ENCODE measurements at places on chromosomes 16 and 17. TPM values are rescaled to one million over a fixed set of nuclear protein-coding genes. Genes with fewer than 3 reads are reported as not detected.

DNA sequence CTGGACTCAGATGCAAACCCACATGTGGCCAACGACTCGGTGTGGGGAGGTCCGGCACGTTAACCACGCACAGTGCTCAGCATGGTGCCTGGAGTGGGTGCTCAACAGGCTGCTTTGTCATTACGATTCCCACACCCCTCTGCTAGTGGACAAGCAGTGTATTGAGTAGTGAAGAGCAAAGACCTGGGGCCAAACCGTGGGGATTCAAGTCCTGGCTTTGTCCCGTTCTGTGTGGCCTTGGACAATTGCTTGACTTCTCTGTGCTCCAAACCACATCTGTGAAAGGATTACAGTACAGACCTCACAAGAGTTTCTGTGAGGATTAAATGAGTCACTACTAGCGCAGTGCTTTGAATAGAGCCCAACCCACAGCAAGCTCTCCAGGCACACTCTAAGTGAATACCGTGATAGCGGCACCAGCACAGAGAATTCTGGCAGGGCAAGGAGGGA is 33.8 kb downstream of the TRPV2 start:
- no peak for DNase-seq

GRCh38 chr16:3589441-3589921 is 12.3 kb upstream of the NLRC3 start:
- no peak for DNase-seq

The ZSWIM7 gene
- total RNA-seq = 8.8 TPM

- DNase-seq = no peak
Measured at GRCh38 chr17:48567209-48567608, 10.9 kb downstream of the HOXB4 start.

GRCh38 chr16:31429796-31430195 is 1.6 kb upstream of the COX6A2 start:
- no peak for DNase-seq

DNA sequence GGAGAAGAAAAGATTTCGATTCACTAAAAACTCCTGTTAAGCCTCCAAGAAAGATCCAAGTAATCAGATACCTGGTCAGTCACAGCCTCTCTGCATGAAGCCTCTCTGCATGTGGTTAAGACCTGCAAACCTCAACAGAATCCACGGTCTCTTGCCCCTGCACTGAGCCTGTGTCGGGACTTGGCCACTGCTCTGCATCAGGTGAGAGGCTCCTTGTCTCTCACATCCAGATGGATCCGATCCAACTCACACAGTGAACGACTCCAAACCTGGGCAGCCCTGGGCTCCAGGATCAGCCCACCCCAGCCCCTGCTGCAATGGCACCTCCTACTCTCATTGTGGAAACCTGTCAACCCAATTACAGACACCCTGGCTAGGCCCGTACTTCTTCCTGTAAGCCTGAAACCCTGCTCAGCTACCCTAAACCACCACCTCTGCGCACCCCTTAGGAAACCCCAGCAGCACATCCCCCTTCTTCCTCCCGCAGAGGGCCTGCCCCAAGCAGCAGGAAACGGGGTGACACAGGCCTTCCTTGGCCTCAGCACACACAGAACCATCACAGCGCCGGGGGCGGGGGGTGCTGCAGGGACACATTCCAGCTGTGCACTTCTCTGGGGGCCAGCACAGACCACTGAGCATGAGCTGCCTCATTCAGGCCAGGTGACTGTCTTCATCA is 129.5 kb downstream of the ANKRD11 start:
- peak; percentile 85 for DNase-seq

GRCh38 chr16:72783716-72784318 is 264.1 kb downstream of the ZFHX3 start:
- DNase-seq = no peak

The PGP gene
- 20.9 TPM for total RNA-seq

GRCh38 chr17:74687886-74688285 is 24.8 kb downstream of the CD300LF start:
- no peak for DNase-seq

DNA sequence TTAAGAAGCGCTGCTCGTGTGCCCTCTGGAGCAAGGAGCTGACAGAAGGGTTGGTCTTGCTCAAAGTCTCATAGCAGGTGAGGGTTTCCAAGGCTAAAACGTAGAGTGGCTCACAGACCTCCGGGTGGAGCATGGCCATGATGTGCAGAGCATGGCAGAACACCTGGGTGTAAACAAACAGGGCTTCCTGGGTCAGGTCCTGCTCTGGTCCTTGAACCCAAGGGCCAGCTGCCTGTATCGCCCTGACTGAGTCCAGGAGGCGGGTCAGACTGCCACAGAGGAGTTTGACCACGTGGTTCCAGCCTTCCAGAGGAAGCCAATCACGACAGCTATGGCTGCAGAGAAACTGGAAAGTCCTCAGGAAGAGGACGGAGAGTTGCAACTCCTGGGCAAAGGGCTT is 7.1 kb downstream of the GEMIN4 start:
- no peak for DNase-seq

DNA sequence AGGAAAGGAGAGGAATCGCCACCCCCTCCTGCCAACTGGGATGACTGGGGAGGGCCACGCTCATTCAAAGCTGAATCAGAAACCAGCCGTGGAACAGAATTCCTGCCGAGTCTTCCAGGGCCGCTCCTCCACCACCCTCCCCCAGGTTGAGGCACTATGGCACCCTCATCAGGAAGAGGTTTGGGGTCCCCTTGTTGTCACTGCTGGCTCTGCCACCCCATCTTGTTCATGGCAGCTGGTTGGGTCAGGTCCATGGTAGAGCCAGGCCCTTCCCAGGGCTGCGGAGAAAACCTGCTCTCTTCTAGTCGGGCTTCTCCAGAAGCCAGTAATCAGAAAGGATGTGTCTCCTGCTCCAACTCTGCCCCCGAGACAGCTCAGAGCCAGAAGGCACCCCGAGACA is 41.8 kb downstream of the KCNJ12 start:
- no peak for DNase-seq

DNA sequence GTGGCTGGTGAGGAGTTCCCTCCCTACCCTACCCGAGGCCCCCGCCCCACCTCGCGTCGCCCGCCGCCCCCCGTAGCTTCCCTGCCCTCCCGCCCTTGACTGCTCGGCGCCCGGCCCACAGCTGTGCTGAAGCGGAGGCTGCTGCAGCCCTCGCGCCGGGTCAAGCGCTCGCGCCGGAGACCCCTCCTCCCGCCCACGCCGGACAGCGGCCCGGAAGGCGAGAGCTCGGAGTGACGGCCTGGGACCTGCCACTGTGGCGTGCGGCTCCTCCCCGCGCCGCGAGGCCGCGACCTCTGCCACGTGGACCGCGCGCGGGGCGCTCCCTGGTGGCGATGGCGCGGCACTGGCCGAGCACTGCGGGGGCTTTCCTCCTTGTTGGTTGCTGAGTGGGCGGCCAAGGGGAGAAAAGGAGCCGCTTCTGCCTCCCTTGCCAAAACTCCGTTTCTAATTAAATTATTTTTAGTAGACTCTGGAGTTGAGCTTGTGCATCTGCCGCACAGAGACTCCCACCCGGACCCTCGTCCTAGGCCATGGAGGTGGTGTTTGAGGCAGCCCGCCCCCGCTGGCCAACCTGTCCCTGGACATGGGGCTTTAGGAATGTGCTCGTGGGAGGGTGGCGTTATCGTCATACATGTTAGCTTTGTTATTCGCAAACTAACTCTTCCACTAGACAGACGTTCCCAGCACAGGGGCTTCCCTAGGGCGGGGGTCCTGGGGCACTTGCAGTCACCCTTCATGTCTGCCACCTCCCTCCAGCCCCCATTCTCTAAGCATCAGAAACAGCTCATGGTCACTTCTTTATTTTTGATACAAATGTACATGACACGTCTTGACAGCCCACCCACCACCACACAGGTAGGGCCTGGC is 4.4 kb downstream of the TP53I13 start:
- DNase-seq = peak; percentile 59

DNA sequence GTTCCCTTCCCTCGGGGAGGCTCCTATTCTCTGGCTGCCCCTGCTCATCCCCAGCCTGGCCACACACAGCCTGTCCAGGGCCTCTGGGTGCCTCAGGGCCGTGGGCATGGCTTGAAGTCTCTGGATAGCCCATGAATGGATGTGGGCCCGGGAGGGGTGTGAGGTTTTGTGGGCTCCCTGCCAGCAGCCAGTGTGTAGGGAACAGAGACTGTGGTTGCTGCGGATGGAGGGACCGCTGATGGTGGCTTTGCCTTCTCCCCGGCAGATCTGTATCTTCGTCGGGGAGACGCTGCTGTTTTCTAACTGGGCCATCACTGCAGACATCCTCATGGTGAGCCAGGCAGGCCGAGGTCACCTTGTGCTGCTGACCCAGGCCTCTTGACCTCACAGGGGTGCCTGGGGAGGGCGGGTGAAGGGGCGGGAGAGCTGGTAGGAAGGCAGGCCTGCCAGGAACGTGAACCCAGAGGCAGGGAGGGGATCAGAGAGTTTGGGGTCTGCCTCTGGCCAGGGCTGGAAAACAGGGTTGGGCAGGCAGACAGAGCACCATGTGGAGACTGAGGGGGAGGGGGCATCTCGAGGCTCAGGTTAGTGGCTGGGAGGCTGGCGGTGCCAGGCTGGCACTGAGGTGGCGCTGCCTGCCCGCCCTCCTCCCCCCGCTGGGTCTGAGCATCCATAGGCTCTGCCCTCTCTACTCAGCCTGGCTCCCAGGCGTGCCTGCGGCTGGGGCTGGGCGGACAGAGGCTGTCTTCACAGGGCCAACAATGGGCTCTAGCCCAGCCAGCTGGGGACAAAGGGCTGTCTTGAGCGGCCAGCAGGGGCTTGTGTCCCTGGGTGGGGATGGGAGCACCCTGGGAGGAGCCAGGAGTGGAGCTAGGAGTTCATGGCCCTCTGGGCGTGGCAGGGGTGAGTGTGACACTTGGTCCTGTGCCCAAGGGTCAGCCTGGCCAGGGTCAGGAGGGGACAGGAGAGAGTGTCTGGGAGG is 21.4 kb downstream of the MYBBP1A start:
- no peak for DNase-seq

GRCh38 chr17:72567774-72568173 is 447.0 kb downstream of the SOX9 start:
- DNase-seq = no peak

- DNase-seq = no peak
Measured at GRCh38 chr16:24700549-24701392, 28.7 kb upstream of the TNRC6A start.

GRCh38 chr16:49563666-49564065 is 190.1 kb downstream of the C16orf78 start:
- DNase-seq = no peak

The ABAT gene
- 8.7 TPM for total RNA-seq

DNA sequence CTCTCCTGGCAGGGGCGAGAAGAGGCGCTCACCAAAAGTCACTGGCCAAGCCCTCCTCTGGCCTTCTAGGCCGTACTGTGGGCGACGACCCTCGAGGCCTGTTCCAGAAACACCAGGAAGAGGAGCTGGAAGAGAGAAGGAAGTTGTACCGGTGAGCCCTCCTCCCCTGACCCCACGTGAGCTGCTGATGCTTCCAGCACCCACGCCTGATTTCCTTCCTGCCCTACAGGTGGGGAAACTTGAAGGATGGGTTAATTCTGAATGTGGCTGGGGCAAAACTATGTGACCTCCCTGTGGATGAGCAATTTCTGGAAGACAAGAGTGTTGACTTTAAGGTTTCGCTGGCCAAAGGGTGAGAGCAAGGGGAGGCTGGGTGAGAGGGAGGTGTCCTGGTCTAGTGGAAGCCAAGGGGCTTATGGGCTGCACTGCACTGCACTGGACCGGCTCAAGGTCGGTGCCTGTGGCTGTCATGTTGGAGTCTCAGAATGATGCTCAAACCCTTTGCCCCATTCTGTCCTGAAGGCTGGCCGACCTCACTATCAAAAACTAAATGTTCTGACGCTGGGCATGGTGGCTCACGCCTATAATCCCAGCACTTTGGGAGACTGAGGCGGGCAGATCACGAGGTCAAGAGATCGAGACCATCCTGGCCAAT is 6.2 kb downstream of the C17orf100 start:
- DNase-seq = no peak

The TLCD2 gene
- total RNA-seq = 0.25 TPM

DNA sequence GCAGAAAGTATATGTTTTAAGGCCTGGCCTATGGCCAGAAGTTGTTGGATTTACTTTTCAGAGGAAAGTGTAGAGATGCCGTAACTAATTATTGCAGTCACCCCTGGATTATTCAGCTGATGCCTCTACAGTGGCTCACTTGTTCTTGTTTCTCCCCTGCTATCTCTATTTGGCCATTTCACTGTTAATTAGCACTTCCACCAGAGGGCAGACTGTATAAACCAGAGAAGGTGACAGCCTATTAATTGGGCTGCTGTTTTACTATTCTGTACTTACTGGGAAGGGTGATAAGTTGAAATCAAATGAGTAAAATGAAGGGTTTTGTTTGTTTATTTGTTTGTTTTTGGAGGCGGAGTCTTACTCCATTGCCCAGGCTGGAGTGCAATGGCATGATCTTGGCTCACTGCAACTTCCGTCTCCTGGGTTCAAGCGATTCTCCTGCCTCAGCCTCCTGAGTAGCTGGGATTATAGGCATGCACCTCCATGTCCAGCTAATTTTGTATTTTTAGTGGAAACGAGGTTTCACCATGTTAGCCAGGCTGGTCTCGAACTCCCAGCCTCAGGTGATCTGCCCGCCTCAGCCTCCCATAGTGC is 66.0 kb downstream of the CDK12 start:
- DNase-seq = no peak

- no peak for DNase-seq
Measured at GRCh38 chr17:64109400-64109799, 20.5 kb downstream of the ERN1 start.

The MYLK3 gene
- 0.51 TPM for total RNA-seq

GRCh38 chr17:57406981-57407286 is 150.6 kb downstream of the MSI2 start:
- no peak for DNase-seq

DNA sequence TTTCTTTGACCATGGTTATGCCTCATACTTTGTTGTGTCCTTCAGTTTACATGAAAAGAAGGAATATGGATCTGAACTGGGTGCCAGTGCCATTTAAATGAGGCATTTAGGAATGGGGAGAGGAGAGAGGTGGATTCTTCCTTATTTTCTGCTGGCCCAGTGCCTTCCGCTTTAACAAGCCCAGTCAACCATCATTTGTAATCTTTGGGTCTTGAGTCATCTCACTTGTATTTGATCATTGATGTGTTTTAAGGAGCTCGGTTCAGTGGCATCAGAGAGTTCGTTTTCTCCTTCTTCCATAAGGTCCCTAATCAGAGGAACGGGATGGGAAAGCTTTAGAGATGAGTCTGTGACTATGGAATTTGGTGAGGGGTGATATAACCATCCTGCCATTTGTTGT is 334.9 kb downstream of the WWOX start:
- DNase-seq = no peak

DNA sequence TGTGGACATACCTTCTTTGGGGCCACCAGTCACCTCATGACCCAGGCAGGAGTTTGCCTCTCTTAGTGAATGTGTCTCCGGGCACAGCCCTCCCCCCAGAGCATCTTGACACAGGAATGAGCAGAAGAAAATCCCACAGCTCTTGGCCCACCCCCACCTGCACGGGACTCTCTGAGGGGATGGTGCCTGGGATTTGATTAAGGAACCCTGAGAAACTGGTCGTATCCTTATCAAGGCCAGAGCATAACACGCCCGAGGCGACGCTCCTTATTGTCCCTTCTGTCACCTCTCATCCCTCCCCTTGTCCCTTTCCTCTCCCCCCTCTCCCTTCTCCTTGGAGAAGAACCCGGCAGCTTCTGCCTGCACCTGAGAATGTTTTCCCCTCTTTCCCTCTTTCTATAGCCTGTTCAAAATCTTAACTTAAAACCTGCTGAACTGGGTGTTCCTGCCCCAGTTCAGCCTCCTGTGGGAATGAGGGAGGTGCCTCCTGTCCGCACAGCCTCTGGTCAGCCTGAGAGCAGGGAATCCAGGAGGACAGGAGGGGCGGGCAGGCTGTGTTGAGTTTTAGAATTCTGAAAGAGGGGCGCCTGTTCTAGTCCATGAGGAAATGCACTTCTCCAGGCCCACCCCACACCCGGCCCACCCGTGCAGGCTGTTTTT is 140.7 kb upstream of the PLCG2 start:
- DNase-seq = no peak

The PRDM7 gene
- not detected for total RNA-seq

Data from activated naive CD4-positive, alpha-beta T cell treated with anti-CD3 and anti-CD28 coated beads, Interleukin-2, amount 50 U/mL, for 72 hours (primary cell).